ENCODE measurements at places on chromosomes 2 and 18. TPM values are rescaled to one million over a fixed set of nuclear protein-coding genes. Genes with fewer than 3 reads are reported as not detected.

The HIBCH gene
- total RNA-seq: 10.4 TPM

The PLEK gene
- total RNA-seq: not detected

The GREB1 gene
- total RNA-seq: not detected

The PLCD4 gene
- 0.51 TPM for total RNA-seq

The POTEJ gene
- total RNA-seq: not detected

The AP1S3 gene
- 1.8 TPM for total RNA-seq

The INHBB gene
- total RNA-seq: 3.4 TPM

The ACVR1C gene
- total RNA-seq: 0.32 TPM

The PLB1 gene
- total RNA-seq: 0.11 TPM

The TDRD15 gene
- total RNA-seq: not detected

The NEB gene
- 1.3 TPM for total RNA-seq

The KCNG2 gene
- not detected for total RNA-seq

The SH2D6 gene
- not detected for total RNA-seq

The DPYSL5 gene
- not detected for total RNA-seq

The ASB3 gene
- 23.0 TPM for total RNA-seq

The SKA1 gene
- total RNA-seq: 5.6 TPM

The SULT6B1 gene
- not detected for total RNA-seq

The RAD51AP2 gene
- not detected for total RNA-seq

The AGXT gene
- total RNA-seq: not detected

The GALM gene
- total RNA-seq: 8.6 TPM

The CABYR gene
- 4.9 TPM for total RNA-seq

The SP110 gene
- total RNA-seq: 24.3 TPM

The KCNJ3 gene
- total RNA-seq: not detected

The WNT6 gene
- total RNA-seq: not detected

The TFCP2L1 gene
- total RNA-seq: not detected

The UGT1A3 gene
- not detected for total RNA-seq

The SERPINB10 gene
- not detected for total RNA-seq

The ETAA1 gene
- total RNA-seq: 16.0 TPM

The SLC19A3 gene
- total RNA-seq: 0.65 TPM

All from GM23248 (cell line).